Endothelial cell (in vitro differentiated cells): ENCODE measurements at places on chromosomes 2 and 18. TPM values are rescaled to one million over a fixed set of nuclear protein-coding genes. Genes with fewer than 3 reads are reported as not detected.

DNA sequence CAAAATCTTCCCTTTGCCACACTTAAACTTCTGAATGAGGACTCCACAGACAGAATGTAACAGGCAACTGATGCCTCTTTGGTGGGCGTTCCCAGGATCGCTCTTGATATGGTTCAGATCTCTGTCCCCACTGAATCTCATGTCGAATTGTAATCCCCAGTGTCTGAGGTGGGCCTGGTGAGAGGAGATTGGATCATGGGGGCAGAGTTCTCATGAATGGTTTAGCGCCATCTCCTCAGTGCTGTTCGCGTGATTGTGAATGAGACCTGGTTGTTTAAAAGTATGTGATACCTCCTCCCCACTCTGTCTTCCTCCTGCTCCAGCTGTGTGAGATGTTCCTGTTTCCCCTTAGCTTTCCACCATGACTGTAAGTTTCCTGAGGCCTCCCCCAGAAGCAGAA, 111.1 kb upstream of the SLC66A3 start:
- no peaks in the 10 kb centered on the region for H3K4me1 ChIP-seq
- no peak overlapping the region for H3K27ac ChIP-seq
- H3K4me3 ChIP-seq = no peak overlapping the region
- H3K27me3 ChIP-seq = no peaks in the 10 kb centered on the region

Gene CYBRD1
- 10.1 TPM for total RNA-seq

- no peak for DNase-seq
- peaks cover 9% of the 10 kb centered on the region for H3K4me1 ChIP-seq
- peaks cover 4% of the 10 kb centered on the region for H3K36me3 ChIP-seq
These were observed 252.7 kb downstream of the ZEB2 start for GRCh38 chr2:144267239-144267638.

Gene SP5
- total RNA-seq = 9.3 TPM
